ENCODE measurements at places on chromosomes 3 and 15.

DNA sequence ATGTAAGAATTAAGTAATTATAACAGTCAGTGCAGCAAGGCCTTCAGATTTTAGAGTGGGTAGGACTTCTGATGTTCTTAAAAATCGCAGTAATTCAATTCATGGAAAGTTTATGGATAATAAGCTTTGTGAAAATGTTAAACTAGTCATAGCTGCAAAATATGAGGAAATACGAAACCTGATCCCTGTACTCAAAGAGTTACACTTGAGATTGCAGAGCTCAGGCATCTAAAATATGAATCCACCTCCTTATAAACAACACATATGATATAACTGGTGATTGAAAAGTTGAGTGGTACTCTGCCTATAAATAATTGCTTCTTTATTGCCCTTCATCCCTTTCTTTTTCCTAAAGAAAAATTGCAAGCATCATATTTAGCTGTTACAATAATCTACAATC is 473.3 kb downstream of the OTOL1 start:
- no peak for DNase-seq

DNA sequence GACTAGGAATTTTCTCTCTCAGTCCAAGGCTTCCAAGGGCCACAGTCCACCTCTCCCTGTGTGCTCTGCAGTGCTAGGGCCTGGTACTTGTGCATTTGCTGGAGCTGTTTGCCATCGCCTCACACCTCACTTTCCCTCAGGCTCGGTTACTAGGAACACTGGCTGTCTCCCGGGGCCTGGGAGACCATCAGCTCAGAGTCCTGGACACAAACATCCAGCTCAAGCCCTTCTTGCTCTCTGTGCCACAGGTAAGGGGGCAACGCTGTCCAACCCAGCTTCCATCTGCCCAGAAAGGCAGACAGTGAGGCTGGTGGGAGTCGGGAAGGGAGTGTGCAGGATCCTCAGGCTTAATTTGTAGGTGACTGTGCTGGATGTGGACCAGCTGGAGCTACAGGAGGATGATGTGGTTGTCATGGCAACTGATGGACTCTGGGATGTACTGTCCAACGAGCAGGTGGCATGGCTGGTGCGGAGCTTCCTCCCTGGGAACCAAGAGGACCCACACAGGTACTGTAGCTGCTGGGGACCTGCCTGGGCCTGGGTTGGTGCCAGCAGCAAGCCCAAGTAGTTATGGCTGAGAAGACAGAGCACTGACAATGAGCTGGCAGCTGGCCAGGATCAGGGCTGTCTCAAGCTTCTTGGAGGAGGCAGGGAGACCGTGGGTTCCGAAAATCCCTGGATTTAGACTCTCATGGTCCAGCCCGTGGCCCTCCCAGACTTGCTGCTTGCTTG is 3.4 kb downstream of the PPM1M start:
- DNase-seq, result no peak

DNA sequence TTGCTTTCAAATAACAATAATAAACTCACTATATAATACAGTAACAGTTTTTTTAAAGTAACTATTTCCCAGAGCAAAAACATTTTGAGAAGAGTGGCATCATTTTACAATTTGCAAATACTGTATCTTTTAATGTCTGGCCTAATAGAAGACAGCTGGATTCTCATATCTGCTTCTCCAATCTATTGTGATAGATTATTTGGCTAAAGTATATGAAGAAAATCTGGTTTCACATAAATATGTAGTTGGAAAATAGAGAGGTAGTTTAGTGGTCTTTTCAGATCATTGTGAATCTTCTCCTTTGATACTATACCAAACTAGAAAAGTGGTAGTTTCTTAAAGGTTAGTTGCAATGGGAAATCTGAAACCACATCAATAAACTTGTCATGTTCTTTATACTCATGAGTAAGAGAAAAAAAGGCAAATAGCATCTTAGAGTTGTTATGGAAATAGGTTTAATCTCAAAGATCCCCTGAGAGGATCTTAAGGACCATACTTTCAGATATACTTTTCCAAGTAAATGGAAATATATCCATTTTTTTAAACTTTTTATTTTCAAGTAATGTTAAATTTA is 124.8 kb upstream of the NR2E3 start:
- DNase-seq, result no peak

GRCh38 chr3:126926684-126927400 is 56.1 kb upstream of the PLXNA1 start:
- no peak for DNase-seq

- no peak for DNase-seq
Observed at GRCh38 chr3:13324835-13325501, 95.2 kb downstream of the NUP210 start.

GRCh38 chr15:48766196-48766595 is 44.7 kb downstream of the CEP152 start:
- no peak for DNase-seq

- DNase-seq, result no peak
Observed at GRCh38 chr3:42071904-42072812, 19.0 kb upstream of the TRAK1 start.

DNA sequence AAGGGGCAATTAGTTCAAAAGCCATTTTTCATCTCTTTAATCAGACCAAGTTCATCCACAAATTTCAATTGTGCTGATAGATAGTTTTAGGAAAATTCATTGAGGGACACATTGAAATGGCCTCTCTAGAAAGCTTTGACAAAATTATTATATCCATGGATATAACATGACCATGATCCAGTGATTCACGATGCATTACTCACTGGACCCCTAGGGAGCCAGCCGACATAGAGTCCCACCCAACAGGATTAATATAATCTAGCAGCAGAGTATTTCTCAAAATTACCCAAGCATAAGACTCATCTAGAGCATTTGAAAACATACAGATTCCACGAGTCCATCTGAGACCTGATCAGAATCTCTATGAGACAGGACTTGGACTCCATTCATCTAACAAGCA is 100.3 kb downstream of the FRMD5 start:
- DNase-seq, result no peak

DNA sequence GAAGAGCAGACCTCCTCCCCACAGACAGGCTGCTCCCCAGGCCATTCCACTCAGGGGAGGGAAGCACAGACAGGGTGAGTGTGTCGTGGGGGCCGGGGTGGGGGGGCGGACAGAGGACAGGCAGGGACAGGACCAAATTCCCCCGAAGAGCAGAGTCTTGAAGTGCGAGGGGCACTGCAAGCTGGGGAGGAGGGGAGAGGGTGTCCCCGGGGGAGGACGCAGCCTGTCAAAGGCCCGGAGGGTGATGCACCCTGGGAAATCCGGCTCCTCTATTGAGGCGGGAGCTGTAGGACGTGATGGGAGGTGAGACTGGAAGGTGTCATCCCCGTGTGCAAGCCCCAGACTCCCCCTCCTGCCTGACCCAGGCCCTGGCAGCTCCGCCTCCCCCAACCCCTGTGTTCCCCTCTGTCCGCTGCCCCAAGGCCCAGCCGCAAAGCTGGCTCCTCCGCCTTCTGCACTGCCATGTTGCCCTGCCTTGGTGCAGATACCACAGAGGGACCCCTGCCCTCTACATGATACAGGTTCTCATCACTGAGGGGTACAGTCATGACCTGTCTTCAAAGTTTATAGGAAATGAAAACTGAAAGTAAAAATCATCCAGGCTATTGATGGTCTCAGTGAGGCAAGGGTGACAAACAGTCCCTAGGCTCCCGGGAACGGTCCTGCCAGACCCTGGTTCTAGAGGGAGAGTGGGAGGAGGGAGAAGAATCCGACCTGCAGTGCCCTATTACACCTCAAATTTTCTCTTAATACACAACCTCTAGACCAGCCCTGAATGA is 76.3 kb upstream of the IQSEC1 start:
- DNase-seq, result no peak

GRCh38 chr3:39531665-39532064 is 64.2 kb downstream of the MOBP start:
- DNase-seq, result no peak

Measured in stimulated activated CD4-positive, alpha-beta T cell treated with anti-CD3 and anti-CD28 coated beads, Interleukin-4, amount 100 ng/mL, for 24 hours (primary cell).